Activated T-cell treated with anti-CD3 and anti-CD28 coated beads, Interleukin-2, amount 50 U/mL, for 72 hours (primary cell): ENCODE measurements at places on chromosomes 1 and 21. TPM values are rescaled to one million over a fixed set of nuclear protein-coding genes. Genes with fewer than 3 reads are reported as not detected.

GRCh38 chr1:12477936-12478611, 139.9 kb downstream of the DHRS3 start:
- no peak for DNase-seq

DNA sequence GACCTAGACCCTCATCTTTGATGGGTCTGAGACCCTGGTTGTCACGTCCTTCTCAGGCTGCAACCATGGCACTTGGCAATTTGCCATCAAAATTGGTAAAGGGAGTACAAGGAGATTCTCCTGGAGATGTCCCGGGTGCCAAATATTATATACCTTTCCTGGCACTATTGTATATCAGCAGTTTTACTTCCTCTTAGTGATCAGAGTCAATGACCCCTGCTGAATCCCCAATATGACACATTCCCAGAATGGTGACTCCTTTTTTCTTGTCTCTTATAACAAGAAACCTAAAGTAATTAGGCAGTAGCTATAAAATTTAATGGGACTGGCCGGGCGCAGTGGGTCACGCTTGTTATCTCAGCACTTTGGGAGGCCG, 39.6 kb upstream of the CDC42BPA start:
- DNase-seq: no peak

DNA sequence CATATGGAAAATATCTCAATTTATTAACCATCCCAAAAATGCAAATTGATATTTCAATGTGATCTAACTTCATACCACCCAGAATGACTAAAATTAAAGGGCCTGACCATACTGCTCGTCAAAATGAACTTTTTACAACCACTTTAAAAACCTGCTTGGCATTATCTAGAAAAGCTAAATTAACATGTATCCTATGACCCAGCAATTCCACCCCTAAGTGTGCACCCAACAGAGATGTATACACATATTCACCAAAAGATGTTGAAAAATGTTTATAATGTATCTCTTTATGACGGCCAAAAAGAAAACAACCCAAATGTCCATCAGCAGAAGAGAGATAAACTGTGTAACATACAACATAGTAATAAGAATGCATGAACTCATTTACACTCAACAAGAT, 1.6 kb upstream of the BCAR3 start:
- no peak for DNase-seq

- DNase-seq: no peak
These were observed 27.4 kb downstream of the SNRPE start for GRCh38 chr1:203888807-203889251.

DNA sequence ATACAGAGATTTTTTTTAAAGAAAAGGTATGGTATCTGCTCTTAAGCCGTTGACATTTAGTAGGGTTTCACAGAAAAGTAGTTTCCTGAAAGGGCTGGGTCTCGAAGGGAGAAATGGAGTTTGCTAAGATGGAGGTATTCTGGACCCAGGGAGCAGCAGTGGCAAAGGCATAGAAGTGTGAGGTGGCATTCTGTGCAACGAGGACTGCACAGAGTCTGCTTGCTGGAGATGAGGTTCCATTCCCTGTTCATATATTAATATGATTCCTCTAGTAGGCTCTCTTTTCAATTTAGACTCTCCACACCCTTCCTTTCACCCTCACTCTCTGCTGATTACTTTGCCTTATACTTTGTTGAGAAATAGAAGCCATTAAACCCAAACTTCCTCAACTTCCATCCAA, 38.5 kb upstream of the PODN start:
- DNase-seq: no peak

- DNase-seq: no peak
These were observed 427.2 kb downstream of the KIF26B start for GRCh38 chr1:245582026-245582425.

- DNase-seq: no peak
These were observed 26.3 kb downstream of the CTNNBIP1 start for GRCh38 chr1:9883585-9884449.

DNA sequence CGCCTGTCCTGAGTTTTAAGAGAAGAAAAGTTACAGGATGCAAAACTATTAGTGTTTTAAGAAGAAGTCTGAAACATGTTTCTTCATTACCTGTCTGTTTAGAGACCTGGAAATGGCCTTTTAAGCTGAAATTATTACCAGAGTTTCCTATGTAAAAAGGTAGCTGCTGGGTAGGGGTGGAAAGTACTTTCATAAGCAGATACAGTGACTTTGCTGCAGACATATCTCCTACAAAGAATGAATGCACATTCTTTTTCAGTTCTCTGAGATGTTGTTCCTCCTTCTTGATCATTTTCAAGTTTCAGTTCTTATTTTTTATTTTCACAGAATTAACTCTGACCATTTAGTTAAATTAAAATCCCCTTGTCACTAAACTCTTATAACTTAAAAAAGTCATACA, 1329.6 kb downstream of the KCNT2 start:
- no peak for DNase-seq

- peak; percentile 70 for DNase-seq
These were observed 23.4 kb upstream of the PWP2 start for GRCh38 chr21:44083631-44084291.

GRCh38 chr1:29900104-29900679, 663.9 kb downstream of the PTPRU start:
- no peak for DNase-seq

- no peak for DNase-seq
These were observed 2.0 kb upstream of the COL9A2 start for GRCh38 chr1:40318970-40319621.

DNA sequence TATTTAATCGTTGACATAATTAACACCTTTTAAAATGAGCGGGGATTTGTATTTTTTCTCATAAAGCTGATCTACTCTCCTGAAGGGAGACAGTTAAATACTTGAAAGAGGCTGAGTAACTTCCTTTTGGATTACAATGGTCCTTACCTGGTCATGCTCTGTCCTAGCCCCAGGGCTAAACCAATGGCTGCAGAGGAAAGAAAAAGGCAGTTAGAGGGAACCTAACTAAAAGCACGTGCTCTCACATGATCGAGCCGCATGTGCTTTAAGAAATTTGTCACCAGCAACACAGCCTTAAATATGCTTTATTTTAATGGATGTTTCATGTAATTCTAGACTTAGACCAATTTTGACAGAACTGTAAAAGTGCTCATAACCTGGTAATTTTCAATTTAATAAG, 132.7 kb downstream of the GPATCH2 start:
- no peak for DNase-seq

DNA sequence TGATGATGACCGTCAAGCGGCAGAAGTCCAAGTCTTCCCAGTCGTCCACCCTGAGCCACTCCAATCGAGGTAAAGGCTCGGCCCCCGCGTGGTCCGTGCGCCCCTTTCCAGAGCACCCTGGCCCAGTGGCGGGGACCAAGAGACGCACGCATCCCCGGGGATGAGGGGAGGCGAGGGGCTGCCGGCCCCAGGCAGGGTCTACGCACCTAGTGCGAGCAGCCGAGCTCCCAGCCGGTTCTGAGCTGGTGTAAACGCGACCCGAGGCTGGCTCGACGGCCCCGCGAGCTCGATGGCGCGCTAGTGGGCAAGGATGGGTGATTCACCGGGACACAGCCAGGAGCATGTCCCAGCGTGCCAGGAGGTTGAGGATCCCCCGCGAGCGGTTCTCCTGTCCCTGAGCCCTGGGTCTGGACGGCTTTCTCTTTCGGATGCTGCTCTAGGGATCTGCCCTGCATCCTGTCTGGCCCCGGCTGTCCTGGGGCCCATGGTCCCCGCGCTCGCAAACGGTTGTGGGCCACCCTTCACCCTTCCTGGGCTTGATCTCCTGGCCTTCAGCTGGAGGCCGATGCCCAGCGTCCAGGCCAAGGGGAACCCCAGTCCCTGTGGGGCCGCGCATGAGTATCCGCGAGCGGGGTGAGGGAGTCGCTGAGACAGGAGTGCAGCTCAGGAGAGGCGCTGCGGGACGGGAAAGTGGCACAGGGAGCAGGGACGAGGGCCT, 689 bp downstream of the PKP1 start:
- DNase-seq: no peak

DNA sequence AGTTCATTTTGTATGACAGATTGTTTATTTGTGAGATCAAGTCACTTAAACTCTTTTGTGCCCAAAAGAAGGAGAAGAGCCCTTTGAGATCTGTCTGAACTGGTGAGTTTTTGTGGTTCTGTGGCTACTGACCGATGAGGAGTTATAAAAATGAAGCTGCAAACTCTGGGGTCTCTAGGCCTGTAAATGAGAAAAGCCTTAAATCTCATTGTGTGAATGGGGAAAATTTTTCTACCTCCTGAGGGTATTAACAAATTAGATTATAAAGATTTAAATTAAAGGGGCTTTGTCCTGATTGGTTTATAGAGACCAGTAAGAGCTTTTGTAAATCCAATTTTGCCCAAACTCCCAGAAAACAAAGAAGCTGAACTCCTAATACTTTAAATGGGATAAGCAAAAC, 9.7 kb upstream of the KLF17 start:
- no peak for DNase-seq

DNA sequence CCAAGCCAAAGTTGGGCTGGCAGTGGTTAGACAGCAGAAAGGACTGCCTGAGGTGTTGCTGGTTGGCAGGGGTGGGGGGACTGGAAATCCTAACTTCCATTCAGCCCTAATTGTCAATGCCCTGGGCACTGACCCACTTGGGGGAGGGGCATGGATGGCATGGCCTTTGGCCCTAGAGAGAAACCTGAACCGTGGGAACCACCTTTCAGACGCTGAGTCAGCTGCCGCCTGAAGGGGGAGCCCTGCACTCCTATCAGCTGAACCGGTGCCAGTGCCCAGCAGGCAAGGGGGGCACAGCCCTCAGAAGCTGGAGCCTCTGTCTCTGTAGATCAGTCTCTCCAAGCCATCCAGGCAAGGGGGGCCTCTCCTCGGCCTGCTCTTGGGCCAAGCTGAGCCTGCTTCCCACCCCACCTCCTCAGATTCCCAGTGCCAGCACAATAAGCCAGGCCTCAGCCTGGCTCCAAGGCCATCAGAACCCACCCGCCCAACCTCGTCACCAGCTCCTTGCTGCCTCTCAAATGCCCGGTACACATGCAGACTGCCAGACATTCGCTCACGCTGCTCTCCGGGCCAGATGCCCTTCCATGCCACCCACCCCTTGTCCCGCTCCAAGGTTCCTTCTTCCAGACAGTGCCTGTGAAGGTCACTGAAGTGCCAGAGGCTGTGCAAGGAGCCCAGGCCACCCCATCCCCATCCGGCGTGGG, 11.6 kb downstream of the TINAGL1 start:
- DNase-seq: peak; percentile 61

GRCh38 chr1:39103328-39104157, 77.4 kb downstream of the NDUFS5 start:
- DNase-seq: no peak

- no peak for DNase-seq
These were observed 40.3 kb upstream of the NEK7 start for GRCh38 chr1:198116469-198116868.

GRCh38 chr1:5519366-5520135, 472.7 kb downstream of the NPHP4 start:
- DNase-seq: no peak

GRCh38 chr1:67166196-67166595, at the start of gene IL23R:
TSS of gene IL23R (plus strand) at chr1:67166454. CDS start at chr1:67168121, 1,667 bp downstream.
- peak; percentile 68 for DNase-seq

DNA sequence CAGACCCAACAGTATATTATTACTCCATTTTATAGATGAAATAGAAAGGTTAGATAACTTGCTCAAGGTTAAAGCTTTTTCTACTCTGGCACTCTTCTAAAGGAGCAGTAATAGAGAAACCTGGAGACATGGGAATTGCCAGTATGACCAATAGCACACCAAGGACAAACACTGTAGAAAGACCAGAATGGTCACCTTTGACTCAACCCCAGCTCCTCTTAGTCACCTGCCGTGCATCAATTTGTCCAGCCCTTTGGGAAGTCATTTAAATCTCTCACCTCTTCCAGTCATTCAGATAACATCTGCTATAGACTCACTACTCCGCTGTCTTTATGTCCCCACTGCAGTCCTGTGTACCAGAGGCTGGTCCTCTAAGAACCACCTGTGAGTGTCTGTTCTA, 23.9 kb upstream of the SLC44A3 start:
- DNase-seq: no peak

GRCh38 chr21:36703626-36704280, 4.8 kb downstream of the SIM2 start:
- no peak for DNase-seq

CLCA4 gene
- not detected for total RNA-seq

OR2G6 gene
- not detected for total RNA-seq

SCAF4 gene
- total RNA-seq: 44.7 TPM

SLC45A1 gene
- total RNA-seq: 0.48 TPM

HNRNPCL2 gene
- total RNA-seq: not detected

HMGB4 gene
- not detected for total RNA-seq

DYRK3 gene
- 8.7 TPM for total RNA-seq

OR2W3 gene
- not detected for total RNA-seq

CIART gene
- total RNA-seq: 2.4 TPM

RGS4 gene
- not detected for total RNA-seq

FCMR gene
- 50.3 TPM for total RNA-seq

NRAS gene
- 63.8 TPM for total RNA-seq

IL24 gene
- 5.2 TPM for total RNA-seq
